ENCODE measurements at places on chromosomes 6 and 20.

- no peak for DNase-seq
Observed at GRCh38 chr6:81763051-81763450, 10.6 kb upstream of the TENT5A start.

DNA sequence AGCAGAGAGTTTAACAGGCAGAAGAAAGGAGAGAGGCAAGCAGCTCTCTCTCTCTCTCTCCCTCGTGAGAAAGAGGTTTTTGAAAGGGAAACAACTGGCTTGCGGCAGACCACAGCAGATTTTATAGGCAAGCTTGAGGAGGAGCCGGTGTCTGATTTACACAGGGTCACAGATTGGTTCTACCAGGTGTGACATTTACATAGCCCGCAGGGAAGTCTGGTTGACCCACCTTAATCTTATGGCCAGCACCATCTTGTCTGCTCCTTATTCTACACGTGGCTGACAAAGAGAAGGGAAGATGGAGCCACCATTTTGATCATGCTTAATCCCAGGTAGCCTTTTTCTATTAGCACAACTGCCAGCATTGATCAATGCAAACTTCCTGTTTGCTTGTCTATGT lies 65.4 kb downstream of the OR2J2 start:
- no peak for DNase-seq

GRCh38 chr20:35837577-35838195 lies 65.9 kb downstream of the PHF20 start:
- DNase-seq: no peak

GRCh38 chr6:37454420-37455140 lies 21.6 kb downstream of the CMTR1 start:
- no peak for DNase-seq

GRCh38 chr6:4612636-4613171 lies 163.5 kb upstream of the CDYL start:
- no peak for DNase-seq

DNA sequence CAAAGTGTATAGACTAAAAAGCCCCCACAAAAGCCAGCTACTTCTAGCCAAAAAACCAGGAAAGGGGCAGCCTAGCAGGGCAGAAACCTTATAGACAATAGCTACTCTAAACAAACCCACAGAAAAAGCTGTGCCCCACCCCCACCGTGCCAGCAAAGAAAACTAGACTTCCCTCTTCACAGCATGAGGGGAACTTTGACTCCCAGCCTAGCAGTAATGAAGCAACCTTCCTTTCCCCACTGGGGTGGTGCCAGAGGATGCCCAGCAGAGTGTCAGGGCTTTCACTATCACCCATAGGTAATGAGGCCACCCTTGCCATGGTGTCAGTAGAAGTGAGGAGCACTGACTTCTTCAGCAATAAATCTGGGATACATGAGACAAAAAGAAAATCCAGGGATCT lies 99.0 kb upstream of the LGSN start:
- DNase-seq: no peak

DNA sequence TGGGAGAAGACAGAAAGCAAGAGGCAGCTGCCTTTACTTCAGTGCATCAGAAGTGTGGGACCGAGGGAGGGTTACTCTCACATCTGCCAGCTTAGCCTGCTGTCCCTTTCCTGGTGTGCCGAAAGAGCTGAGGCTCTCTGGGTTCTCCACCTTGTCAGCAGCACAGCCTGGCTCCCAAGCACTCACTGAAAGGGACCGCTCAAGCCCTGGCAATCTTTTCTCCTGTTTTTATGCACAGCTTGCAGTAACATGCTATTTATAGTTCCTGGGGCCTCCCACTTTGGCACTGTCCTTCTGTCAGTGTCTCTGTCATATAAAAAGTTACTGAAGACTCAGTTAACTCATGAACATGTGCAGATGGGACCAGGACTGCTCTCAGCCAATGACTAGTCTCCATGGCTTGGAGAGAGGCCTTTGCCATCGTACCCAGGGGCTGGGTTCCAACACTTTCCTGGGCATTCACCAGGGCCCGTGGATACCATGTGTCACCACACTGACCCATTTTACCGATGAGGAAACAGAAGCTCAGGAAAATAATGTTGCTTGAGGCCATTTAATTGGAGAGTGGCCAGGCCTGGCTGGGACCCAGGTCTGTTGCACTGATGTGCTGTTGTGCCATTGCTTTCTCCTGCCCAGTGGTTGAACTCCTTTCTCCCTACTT lies 46.2 kb downstream of the PANK2 start:
- no peak for DNase-seq

All from HEK293T (cell line).